ENCODE measurements at places on chromosomes 12 and 14.

- DNase-seq, result no peak
Measured at GRCh38 chr12:68880660-68881325, 52.2 kb downstream of the CPM start.

DNA sequence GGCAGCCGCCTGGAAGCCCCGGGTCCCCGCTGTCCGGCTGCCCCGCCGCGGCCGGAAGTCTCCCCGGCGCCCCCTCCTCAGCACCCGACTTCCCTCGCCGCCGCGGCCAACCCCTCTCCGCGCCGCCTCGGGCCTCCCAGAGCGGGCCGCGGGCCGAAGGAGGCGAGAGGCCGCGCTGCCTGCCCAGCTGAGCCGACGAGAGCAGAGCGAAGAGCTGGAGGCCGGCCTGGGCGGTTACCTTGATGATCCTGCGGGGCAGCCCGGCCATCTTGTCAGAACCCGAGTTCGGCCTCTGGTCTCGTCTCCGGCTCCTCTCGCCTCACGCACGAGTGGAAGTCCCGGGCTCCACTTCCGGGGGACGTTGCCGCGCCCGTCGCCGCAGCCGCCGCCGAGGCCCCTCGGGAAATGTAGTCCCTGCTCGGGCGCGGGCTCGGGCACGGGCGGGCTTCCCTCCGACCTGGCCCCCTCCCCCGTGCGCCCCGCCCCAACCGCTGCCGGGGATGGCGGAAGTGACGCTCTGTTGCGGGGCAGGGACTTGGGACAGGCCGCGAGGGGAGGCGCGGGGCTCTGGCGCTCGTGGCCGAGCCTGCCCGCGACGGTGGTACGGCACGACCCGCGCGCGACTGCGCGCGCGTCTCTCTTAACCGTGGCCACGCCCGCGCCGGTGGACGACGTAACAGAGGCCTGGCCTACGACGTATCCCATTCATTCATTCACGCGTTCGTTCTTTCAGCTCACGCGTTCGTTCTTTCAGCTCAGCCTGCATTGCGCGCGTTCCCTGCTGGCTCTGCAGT lies at the start of gene UBE2N:
TSS of gene UBE2N (minus strand) at position 331 of the 794 bp plus-strand sequence. CDS start at position 268, 63 bp downstream.
- DNase-seq, result peak; percentile 96

- DNase-seq, result no peak
Measured at GRCh38 chr12:131020326-131021153, 66.8 kb downstream of the ADGRD1 start.

DNA sequence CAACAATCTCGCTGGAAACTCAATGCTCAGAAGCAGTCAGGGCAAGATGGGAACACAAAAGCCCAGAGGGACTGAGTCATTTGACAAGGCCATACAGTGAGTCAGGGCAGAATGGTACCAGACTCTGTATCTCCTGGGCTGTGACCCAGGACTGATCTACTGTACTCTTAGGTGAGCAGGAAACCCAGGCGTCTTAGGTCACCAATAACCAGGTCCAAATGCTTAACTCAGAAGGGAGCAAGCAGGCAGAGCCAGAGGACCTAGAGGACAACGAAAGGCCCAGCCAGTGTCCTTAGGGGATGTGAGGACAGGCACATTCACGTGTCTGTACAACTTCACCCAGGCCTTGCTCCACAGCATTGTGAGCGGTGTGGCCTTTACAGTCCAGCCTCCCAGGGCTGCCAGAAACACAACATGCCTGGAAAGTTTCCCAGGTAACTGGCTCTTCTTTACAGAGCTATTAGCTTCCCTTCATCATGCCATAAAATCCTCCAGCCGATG lies 69.9 kb downstream of the ARL6IP4 start:
- no peak for DNase-seq

DNA sequence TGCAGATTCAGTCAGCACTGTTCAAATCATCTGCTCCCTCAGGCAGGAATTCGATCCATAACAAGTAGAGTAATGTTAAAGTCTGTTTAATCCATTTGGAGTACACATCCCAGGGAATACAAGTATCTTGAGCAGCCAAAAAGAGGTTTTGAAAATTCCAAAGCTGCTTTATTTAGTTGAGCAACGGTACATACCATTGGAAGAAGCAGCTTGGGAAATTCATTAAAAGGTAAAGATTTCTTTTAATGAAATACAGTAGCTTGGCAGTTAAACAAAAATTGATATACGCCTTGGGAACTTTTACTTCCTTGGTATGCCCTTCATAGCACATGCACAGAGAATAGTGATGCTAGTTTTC lies 153.8 kb downstream of the LRIG3 start:
- DNase-seq, result no peak

DNA sequence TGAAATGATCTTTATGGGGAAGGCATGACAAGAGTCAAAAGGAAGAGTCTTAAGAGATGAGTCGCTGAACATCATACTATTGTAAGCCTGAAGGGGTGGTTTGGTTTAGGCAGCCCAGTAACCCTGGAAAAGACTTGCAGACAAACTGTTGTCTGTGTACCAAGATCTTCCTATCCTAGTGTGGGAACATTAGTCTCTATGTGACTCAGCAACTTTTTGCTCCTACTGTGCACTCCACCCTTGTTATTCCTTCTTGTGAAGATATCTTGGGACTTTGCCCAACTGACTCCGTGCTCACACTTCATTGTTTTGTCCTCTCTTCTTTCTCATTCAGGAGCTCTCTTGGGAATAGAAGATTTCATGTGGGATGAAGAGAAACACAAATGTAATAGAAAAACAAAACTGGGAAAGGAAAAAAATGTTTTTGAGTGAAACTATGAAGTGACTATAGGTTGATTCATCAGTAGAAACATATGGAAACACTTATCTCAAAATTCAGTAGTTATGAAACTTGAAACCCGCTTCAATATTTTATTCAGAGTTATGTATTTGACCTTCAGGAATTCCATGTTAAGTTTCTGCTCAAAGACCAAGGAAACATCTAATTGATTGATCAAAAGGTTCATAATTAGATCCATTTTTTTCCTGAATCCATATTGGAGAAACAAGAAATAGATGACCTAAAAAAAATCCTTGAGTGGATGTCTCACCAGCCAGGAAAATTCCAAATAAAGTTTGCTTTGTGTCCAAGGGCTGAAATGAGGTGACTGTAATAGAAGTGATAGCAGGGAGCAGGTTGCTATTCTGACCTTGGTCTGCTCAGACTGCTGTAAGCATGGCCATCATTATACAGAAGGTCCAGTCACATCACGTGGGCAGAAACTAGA lies 67.2 kb downstream of the BTG1 start:
- DNase-seq, result no peak

- DNase-seq, result no peak
Measured at GRCh38 chr12:108425238-108425795, 86.2 kb upstream of the CMKLR1 start.

- no peak for DNase-seq
Measured at GRCh38 chr12:128971802-128972201, 118.5 kb downstream of the GLT1D1 start.

GRCh38 chr14:99674064-99674650 lies 9.9 kb upstream of the CYP46A1 start:
- no peak for DNase-seq

DNA sequence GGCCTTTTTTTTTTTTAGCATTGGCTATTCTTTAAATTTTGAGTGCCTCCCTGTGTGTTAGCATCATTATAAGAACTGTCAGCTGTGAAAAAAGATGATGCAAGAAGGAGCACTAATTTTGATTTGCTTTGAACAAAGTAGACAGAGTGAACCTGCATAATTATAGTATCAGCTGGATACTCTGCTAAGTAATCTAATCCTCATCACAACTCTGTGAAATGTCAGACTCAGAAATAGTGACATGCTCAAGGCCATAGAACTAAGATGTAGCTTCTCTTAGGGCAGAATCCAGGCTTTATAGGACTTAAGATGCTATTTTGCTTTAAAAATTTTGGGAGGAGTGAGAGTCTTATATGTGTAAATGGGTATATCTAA lies 31.9 kb downstream of the FBXO34 start:
- DNase-seq, result no peak

DNA sequence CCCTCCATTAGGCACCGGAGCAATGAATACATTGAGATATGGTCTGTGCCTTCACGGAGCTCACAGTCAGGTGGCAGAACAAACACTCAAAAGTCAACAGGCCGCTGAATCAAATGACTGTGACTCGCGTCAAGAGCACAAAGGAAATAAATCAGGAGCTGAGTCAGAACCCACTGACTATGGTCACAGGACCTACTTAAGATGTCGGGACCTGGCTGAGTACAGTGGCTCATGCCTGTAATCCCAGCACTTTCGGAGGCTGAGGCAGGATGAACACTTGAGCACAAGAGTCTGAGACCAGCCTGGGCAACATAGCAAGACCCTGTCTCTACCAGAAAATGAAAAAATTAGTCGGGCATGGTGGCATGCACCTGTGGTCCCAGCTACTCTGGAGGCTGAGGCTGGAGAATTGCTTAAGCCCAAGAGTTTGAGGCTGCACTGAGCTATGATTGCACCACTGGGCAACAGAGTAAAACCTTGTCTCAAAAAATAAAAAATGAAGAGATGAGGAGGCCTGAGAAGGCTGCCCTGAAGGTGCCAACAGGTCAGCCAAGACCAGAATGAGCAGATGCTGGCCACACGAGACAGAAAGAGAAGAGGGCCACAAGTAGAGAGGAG lies 19.9 kb downstream of the TMEM233 start:
- DNase-seq, result no peak

- DNase-seq, result no peak
Measured at GRCh38 chr12:92088805-92089204, 56.8 kb downstream of the BTG1 start.

GRCh38 chr14:40413136-40413535 lies 980.9 kb upstream of the FBXO33 start:
- no peak for DNase-seq

GRCh38 chr14:74737753-74738325 lies 24.9 kb downstream of the FCF1 start:
- no peak for DNase-seq

DNA sequence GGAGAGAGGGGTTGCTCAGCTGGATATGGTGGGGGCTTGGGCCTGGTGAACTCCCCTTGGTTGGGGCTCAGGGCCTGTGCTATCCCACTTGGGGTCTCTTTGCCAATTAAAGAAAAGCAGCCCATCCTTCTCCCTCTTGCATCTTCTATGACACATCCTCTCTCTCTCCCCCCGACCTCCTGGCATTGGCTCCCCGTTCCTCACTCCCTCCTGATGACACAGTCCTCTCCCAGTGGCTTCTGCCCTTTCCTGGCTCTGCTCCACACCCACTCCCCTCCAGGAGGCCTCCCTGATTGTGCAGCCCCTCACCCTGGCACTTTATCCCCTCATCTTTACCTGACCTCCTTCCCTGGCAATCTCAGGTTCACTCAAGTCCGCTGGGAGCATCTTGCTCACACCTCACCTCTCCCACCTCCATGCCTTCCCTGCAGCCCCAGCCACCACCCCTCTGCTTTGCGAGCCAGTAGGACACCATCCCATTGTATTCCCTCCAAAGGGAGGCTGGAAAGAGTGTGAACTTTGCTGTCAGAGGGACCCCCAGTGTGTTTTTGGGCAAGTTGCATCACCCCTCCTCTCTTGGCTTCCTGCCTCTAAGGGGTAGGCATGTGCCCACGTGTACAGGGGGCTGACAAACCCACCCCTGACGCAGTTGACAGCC lies 10.7 kb downstream of the KRT80 start:
- DNase-seq, result no peak

- no peak for DNase-seq
Measured at GRCh38 chr12:120834489-120835303, 69.5 kb downstream of the SPPL3 start.

DNA sequence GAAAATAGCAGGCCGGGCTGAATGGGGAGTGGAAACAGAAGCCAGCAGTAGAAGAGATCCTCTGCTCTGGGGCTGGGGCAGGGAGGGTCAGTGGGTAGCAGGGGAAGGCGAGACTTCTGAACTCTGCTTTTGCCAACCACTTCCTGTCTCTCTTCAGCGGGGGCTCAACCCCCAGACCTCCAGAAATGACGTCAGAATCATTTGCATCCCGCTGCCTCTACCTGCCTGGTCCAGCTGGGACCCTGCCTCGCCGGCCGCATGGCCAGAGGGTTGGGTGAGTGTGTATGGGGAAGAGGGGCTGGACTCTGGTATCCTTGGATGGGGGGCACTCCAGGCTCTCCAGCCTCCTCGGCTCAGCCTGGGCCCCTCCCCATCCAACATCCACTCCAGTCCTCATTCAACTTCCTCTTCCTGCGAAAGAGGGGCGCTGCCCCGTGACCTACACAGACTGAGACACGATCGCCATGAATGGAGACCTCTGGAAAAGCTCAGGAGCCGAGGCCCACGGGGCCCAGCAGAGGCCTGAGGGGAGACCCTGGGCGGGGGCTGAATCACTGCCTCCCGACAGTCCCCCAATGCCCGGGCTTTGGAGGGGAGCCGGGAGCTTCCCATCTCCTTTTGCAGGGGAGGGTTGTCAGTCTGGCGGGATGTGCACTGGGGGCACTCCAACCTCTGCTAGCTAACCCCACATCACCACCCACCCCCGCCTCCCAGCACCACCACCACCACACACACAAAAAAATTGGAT lies 458 bp upstream of the HOXC4 start:
- DNase-seq, result no peak

- DNase-seq, result no peak
Measured at GRCh38 chr12:63419154-63419553, 249.1 kb downstream of the DPY19L2 start.

DNA sequence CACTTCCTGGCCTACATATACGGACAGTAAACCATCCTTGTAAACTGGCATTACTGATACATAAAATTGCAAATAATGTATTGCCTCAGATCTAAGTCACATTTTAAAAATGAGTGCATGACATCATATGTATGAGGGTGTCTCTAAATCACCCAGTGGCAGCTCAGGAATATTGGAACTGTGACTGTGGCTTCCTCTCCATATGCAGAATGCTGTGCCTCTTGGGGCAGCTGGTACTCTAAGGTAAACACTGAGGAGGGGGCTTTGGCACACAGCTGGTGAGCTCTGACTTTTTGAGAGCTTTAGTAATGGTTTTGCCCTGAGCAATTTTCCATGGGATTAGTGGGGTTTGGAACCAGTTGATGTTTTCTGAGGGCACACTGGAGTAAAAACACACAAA lies 263.7 kb downstream of the BMP4 start:
- no peak for DNase-seq

- no peak for DNase-seq
Measured at GRCh38 chr14:91980157-91980556, 32.7 kb upstream of the FBLN5 start.

- DNase-seq, result no peak
Measured at GRCh38 chr14:23300687-23301223, 1.9 kb downstream of the PPP1R3E start.

GRCh38 chr12:124694250-124694649 lies 126.8 kb upstream of the NCOR2 start:
- no peak for DNase-seq

GRCh38 chr12:16271062-16271461 lies 6.4 kb downstream of the SLC15A5 start:
- no peak for DNase-seq

GRCh38 chr14:68104518-68104917 lies 284.9 kb downstream of the RAD51B start:
- no peak for DNase-seq

DNA sequence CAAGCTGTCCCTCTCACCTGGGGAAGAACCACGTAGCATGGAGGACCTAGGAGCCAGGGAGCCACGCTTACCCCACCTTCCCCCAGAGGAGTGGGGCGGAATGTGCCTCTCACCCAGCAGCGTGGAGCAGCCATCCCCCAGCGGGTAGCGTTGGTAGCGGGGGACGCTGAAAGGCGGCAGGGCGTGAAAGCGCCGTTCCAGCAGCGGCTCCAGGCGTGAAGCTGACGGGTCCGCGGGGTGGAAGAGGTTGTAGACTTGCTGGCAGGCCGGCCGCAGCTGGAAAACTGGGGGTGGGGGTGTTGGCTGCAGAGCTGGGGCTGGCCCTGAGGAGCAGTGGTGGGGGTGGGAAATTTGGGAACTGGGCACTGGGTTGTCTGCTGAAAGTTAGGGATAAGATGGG lies 11.9 kb downstream of the ARL6IP4 start:
- no peak for DNase-seq
